RCC 7860 (cell line): ENCODE measurements at places on chromosomes 7 and 10.

DNA sequence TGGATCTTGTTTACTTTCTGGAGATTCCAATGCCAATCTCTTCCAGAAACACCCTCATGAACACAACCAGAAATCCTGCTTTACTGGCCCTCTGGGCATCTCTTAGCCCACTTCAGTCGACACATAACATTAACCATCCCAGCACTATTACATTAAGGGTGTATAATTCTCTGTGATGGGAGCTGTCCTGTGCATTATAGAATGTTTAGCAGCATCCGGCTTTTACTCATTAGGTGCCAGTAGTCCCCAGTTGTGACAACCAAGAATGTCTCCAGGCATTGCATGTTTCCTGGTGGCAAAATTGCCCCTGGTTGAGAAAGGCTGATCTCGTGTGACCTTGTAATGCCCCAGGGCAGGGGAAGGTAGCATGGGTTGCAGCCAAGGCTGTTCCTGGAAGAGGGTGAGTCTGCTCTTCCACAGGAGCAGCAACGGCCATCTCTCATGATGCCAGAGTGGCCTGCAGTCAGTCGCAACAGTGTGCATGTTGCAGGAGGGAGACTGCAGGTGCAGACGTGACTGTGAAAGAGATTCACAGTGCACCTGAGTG is 2.6 kb upstream of the DDC start:
- DNase-seq = no peak

GRCh38 chr7:18610331-18610948 is 114.9 kb downstream of the HDAC9 start:
- DNase-seq = peak; percentile 11

GRCh38 chr10:127048630-127049029 is 143.4 kb downstream of the DOCK1 start:
- DNase-seq = no peak

DNA sequence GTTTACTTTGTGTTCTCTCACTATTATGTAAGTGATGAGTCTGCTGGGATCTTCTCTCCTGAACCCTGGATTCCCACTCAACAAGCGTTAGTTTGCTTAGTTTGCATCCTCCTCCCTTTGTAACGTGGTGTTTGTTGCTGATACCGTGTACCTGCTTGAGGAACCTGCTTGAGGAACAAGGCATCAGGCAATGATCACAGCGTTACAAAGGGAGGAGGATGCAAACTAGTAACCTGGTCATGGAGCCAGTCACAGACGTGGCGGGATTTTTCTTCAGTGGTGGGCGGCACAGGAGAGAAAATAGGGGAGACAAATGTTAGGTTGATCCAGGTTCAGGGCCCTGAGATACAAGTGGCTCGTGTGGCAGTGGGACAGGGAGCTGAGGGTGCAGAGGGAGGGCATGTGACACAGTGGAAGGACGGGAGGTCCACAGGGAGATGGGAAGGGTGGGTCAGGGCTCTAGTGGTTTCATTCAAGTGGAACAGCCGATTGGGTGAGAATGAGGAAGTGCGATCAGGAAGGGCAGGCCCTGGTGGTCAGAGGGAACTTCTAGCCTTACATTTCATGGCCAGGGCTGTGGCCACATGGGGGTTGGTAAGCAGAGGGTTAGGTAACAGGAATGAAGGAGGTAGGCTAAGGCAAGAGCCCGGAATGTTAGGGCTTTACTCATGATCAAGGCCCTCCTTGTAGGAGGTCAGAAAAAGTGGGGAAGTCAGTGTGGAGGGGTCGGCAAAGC is 38.0 kb downstream of the SNX10 start:
- DNase-seq = peak; percentile 45

- DNase-seq = no peak
These were observed 403.5 kb downstream of the SUGCT start for GRCh38 chr7:40538281-40538680.
